ENCODE measurements at places on chromosomes 7 and 10.

DNA sequence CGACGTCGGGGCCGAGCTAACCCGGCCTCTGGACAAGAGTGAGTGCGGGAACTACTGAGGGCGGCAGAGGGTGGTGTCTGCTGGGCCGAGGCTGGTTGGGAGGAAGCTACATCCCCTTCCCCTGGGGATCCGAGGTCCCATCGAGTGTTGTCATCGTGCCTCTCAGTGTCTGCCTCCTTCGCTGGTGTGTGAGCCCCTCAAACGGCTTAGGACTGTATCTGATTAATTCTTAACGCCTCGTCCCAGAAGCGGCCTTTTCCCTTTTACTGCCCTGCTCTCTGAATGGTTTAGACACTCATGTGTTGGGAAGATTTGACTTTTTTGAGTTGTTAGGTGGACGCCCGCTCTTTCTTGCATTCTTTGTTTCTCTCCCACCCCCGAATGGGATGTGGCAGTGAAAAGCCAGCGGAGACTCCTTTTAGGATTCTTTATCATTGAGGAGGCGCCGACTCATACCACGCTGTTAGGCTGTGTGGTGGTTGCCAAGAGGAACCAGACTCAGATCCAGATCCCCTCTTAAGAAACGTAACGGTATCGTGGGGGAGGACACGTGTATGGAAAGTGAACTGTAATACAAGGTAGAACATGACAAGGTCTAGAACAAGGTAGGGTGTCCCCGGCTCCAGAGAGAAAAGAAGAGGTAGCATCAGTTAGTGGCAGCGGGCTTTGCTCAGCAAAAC is 631 bp downstream of the SUPV3L1 start:
- no peak for DNase-seq

- no peak for DNase-seq
Measured at GRCh38 chr10:42615419-42615818, 23.0 kb downstream of the ZNF33B start.

GRCh38 chr10:49257154-49257553 is 41.8 kb upstream of the C10orf71 start:
- DNase-seq = no peak

DNA sequence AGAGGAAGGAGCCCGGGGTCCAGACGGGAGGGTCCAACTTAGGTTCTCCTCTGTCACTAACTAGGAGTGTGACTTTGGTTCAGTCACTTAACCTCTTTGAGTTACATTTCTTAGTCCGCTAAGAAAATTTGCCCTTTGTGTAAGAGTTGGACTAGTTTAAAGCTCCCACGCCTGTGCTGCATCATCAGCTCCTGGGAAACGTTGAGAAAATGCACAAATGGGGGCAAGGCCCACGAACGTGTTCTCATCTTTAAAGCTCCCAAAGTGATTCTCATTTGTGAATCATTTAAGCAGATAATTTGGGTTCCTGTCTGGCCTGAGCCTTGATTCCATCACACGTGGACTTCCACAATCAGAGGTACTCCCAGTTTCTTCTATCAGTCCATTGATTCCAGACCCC is 6.3 kb downstream of the ZNF467 start:
- DNase-seq = no peak

DNA sequence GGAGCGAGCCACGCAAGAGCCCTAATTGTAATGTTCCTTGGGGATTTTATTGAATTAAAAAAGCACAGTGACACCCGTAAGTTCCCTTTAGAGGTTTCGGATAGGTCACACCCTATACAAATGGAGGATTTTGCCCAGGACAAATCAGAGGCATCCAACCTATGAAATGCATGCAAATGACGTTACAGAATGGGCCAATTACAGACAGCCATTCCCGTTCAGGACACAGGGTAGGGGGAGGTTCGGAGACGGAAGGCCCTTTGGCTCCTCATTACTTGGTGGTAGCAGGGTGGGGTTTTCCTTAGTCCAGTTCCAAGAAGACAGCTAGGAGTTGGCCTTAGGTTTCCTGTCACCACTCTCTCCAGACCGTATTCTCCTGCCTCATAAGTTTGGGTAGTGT is 754.1 kb downstream of the IPMK start:
- no peak for DNase-seq

GRCh38 chr7:1906087-1906830 is 236.2 kb downstream of the ELFN1 start:
- DNase-seq = no peak

DNA sequence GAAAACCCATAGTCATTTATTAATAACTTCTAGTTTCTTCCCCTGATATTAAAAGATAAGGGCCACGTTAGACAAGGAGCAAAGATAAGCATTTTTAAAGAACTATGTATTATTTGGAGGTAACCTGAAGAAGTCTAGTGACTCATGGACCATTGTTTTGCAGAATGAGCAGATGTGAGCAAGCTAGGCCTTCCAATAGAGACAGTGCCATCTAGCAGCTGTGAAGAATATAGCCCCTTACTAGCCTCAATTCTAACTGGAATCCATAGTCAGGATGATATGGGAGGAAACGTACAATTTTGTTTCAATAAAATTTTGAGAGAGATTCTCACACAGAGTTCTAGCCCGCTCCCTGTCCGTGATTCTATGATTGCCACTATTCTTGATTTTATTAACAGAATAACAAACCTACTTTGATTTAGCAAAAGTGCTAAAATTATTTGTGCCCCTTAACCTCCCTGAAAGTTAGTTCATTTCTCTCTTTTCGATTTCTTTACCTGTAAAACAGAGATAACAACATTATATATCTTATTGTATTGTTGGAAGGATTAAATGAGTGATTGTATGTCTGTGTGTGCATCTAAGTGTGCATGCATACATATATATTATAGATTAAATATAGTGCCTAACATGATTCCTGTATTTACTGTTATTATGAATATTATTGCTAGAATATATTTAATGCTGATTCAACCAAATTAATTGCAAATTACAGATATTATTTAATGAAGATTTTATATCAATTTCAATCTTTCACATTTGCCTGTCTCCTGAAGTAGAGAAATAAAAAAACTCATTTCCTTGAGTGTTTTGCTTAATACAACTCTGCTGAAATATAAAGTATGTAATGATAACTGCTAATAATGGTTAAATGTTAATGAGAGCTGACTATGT is 22.7 kb downstream of the FAM237B start:
- DNase-seq = no peak

DNA sequence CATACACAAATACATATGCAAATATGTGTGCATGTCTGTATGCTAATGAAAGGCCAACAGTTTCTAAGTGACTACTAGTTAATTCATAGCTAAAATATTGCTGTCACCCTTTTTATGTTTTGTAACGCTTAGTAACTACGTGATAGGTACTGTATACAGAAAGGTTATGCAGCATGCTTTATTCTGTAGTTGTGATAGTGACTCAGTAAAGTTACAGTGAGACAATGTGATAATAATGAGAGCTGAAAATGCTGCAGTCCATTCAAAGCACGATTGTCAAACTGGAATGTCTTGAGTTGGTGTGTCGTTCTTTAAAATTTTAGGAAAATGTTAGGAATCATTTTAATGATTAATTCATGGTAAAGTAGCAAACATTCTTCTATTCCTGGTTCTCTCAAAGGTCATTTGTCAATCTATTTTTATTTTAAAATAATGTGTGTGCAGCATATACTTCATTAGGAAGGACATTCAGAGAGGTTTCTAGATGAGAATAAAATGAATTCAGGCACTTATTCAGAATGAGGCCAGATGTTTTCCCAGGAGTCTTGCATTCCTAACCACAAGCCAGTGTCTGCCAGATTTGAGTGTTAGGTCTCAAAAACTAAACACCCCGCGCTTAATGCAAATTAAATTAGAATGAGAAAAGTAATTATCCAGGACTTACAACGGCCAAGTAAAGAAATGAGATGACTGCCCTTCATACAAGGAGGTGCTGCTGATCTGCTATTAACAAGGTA is 408.8 kb upstream of the FZD8 start:
- DNase-seq = no peak

DNA sequence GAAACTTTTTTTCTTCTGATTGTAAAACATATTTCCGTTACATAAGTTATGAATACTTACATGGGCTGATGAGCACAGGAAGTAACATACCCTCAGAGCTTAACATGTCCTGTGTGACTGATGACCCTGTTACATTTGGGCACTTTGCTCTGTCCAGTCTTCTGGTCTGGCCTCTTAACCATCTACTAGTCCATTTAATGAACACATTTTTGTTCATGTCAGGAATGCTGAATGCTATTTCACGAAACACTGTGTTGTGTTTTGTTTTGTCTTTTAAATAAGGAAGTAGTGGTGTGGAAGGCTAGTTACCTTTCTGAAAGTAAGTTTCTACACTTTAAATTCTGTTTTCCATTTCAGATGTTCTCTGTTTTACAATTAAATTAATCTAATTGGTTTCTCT is 77.7 kb downstream of the RBM33 start:
- no peak for DNase-seq

DNA sequence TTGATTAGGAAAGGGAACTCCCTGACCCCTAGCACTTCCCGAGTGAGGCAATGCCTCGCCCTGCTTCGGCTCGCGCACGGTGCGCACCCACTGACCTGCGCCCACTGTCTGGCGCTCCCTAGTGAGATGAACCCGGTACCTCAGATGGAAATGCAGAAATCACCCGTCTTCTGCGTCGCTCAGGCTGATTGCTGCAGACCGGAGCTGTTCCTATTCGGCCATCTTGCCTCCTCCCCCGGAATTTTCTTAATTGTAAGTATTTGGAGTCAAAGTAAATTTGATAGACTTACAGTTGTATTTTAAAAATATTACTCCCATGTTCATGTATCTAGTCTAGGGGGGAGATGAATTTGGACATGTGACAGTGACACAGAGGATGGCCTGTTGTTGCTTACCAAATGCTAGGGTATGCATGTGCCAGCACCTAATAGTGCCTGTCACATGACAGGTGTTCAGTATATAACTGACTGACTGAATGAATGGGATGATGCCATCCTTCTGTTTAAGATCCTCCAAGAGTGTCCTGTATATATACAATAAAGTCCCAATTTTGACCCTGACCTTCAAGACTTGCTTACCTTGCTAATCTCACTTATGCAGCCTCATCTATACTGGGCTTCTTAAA is 42.0 kb upstream of the ICA1 start:
- DNase-seq = no peak

GRCh38 chr7:47346377-47346914 is 235.5 kb downstream of the TNS3 start:
- DNase-seq = no peak

GRCh38 chr10:35852721-35853120 is 210.6 kb upstream of the FZD8 start:
- no peak for DNase-seq

GRCh38 chr10:123146894-123147634 is 872 bp upstream of the HMX2 start:
- no peak for DNase-seq

DNA sequence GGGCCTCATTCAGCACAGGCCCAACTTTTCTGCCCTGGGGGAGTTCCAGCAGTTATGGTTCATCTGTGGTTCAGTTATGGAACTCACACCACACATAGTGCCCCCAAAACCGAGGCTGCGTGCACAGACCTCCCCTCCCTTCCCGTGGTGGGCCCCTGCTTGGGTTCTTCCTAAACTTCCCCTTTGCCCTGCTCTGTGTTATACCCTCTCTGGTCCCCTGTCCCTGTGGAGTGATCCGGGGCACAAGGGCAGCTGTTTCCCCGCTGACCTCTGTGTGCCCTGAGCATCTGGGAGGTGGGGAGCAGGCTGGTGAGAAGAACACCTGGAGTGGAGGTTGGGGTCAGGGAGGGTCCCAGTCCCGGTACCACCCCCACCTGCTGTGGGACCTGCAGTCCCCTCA is 39.4 kb downstream of the HTRA1 start:
- no peak for DNase-seq

- DNase-seq = no peak
Measured at GRCh38 chr7:6268907-6269306, 3.5 kb downstream of the CYTH3 start.

- DNase-seq = no peak
Measured at GRCh38 chr7:96182424-96183158, 139.3 kb downstream of the SLC25A13 start.

DNA sequence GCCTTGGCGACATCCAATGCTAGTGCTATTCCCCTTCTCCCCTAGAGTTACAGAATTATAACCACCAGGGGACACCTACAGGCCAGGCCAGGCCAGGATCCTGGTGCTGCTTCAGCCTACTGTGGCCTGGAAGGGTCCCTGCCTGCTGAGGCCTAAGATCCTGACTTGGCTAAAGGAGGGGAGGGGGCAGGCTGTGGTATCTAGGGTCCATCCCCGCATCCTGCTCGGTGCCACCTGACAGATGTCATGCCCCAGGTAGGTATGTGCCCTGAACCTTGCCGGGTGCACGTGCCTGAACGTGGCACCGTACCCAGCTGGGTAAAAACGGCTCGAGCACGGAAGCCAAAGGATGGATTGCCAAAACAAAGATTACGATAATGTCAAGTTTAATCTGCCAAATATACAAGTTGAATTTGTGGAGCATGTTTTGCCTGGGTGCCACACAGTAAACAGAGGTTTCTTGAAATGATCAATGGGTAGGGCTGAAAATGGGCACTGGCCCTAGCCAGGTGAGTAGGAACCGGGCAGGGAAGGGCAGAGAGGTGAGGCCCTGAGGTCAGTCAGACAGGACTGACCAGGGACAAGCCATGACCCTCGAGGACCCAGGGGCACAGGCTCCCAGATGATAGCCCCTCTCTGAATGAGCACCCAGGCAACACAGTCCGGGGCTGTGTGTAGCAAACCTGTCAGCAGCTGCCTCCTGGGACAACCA is 12.6 kb downstream of the PDAP1 start:
- DNase-seq = no peak

GRCh38 chr10:62244088-62244487 is 24.6 kb downstream of the RTKN2 start:
- no peak for DNase-seq

- no peak for DNase-seq
Measured at GRCh38 chr10:119275085-119275484, 67.7 kb downstream of the GRK5 start.
